ENCODE measurements at places on chromosomes 2 and 18. TPM values are rescaled to one million over a fixed set of nuclear protein-coding genes. Genes with fewer than 3 reads are reported as not detected.

DNA sequence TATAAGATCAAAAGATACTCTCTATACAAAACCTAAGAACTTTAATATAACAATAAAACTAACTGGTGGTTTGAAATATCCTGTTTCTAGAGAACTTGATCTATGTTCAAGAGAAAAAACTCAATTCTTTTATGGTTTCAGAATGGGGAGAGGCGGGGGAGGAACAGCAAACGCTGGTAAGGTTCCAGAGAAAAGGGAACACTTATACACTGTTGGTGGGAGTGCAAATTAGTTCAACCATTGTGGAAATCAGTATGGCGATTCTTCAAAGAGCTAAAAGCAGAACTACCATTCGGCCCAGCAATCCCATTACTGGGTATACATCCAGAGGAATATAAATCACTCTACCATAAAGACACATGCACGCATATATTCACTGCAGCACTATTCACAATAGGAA lies 17.2 kb downstream of the FAM98A start:
- no peak for DNase-seq

The RAPH1 gene
- 0.13 TPM for polyA plus RNA-seq

DNA sequence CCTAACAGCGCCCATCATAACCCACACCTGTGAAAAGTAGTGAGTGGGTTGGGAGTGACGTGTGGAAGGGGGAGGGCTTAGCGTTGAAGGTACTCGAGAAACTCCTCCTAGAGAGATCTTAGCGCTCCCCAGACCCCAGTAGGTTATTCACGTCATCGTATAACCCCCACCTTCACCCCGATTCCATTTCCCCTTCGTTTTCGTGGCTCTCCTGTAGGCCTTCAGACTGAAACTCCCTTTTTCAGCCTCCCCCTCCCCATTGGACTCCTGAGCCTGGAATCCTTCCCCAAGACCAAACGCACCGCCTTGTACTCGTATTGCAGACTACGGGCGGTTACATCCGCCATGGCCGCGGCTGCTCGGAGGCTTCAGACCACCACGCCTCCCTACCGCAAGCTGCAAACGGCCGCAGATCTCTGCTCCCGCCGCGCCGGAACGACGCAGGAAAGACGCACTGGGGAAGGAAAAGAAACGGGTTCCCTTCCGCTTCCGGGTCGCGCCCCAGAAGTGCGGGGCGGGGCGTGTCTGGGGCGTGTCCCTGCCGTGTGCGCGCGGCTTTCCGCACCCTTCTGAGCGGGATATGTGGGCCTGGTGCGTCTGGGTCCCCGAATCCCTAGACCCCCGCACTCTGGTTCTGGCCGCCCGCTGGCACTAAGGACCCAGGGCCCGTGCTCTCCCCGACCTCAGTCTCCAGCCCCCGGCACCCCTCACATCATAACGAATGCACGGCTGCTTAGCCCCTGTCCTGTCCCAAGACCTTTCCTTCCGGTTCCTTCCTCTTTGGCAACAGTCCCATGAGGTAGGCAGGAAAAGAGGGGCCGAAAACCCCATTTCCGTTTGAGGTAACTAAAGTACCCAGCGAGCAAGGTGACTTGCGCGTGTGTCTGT lies at the start of gene SNRNP200:
Gene SNRNP200 (minus strand): TSS at position 456 of the 888 bp plus-strand sequence. CDS start 109 bp downstream, at position 347.
- DNase-seq, result peak; percentile 93

The HK2 gene
- 13.0 TPM for polyA plus RNA-seq

DNA sequence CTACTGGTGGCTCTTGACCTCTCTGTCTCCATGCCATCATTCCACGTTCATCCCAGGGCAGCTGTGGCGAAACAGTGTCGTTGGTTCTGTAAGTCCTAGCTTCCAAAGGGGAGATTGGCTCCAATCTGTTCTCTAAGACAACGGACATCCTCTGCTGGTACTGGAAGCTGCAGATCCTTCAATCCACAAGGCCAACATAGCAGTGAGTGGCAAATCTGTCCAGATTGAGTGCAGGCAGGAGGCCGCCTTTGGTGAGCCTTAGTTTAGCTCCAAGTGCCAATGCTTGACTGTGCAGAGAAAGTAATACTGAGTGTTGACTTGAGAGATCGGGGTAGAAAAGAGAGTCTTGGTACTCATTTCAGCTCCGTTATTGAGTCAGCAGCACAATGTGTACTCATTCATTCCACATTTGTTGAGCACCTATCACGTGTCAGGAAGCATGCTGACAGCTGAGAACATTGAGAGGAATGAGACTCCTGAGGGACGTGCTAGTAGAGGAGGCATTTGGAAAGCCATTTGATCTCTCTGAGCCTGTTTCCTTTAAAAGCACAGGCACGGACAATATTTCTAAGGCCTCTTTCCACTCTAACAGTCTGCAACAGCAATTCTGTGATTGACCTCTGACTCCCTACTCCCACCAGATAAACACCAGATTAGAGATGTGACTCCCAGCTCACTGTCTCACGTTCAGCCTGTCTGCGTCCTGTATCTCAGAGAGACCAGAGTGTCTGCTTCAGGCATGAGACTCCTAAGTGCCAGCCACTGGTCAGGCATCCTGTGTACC lies 306.0 kb downstream of the CLIP4 start:
- DNase-seq, result no peak

The ST6GAL2 gene
- polyA plus RNA-seq, result not detected

GRCh38 chr2:74983631-74984392 lies 25.4 kb downstream of the POLE4 start:
- DNase-seq, result no peak

DNA sequence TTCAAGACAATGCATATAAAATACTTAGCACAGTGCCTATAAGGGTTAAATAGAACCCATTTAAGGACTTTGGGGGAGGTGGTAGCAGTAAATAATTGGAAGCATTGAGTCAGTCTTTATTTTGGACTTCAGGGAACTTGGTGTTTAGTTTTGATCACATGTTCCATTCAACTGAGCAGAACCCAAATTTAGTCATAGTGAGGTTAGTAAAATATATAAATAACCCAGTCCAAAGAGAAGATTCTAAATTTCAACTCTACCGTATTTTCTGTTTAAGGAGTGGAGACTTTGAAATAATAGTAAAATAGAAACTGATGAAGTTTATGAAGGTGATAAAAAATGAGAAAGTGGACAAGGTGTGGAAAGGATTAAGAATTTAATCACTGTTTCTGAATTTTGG lies 19.7 kb downstream of the TWSG1 start:
- no peak for DNase-seq

DNA sequence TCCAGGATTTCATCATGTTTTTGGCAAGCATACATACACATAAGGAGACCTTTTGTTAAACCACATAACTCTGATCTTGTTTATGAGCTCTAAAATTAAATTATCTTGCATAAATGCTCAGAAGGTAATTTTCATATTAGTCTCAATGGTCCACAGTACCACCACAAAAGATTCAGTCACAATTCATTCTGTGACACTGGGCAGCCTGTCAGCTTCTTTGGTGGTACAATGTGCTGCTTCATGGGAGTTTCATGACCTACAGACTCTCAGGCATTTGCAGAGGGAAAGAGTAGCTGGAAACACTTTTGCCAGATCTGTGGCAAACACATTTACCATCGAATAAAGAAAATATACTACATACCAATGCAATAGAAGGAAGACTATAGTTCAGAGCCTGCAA lies 51.3 kb upstream of the ZNF397 start:
- no peak for DNase-seq

DNA sequence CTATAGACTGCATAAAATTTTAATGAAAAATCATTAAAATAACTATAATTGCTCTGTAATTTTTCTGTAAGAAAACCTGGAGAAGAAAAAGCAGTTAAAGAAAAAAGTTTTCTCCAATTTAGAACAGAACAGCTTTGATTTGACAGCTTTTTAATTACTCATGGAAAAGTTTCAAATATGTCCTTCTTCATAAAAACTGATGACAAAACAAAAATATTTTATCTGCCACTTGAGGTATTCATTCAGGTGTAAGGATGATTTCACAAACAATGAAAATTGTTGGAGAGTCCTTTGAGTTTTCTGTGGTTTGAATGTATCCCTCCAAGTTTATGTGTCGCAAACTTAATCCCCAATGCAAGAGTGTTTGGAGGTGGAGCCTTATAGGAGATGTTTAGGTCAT lies 302.3 kb upstream of the VWC2L start:
- no peak for DNase-seq

GRCh38 chr2:121018136-121019061 lies 266.6 kb downstream of the TFCP2L1 start:
- no peak for DNase-seq

DNA sequence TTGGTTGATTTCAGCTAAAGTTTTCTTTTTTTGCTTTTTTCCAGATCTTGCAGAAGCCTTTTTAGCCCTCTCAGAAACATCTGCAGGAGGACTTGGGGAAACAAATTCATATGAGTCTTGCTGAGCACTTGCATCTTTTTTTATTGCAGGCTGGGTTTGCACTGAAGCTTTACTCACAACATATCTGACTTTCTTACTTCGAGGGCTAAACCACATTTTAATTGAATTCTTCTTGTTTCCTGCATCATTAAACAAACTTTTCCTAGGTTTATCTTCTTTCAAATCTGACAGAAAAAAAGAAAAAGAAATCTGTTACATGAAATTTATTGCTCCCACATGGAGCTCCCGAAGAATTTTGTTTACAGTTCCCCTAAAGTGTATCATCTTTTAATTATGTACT lies 28.3 kb downstream of the BARD1 start:
- DNase-seq, result no peak

- DNase-seq, result no peak
Observed at GRCh38 chr2:161992531-161992930, 81.5 kb downstream of the DPP4 start.

DNA sequence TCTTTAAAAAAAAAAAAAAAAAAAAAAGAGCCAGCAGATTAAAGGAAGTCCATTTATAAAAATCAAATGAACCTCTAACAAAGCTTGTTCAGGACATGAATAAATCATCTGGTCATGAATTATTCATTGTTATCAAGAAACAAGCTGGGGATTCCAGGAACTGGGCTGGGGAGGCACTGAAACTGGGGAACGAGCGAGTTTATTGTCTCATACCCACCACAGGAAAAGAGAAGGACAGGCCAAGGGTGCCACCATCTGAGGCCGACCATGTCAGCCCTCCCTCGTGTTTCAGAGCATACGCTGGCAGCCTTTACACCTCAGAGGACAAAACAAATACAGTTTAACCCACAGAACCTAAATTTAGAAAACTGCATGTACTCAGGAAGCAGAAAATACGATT lies 164.2 kb downstream of the VWC2L start:
- no peak for DNase-seq

DNA sequence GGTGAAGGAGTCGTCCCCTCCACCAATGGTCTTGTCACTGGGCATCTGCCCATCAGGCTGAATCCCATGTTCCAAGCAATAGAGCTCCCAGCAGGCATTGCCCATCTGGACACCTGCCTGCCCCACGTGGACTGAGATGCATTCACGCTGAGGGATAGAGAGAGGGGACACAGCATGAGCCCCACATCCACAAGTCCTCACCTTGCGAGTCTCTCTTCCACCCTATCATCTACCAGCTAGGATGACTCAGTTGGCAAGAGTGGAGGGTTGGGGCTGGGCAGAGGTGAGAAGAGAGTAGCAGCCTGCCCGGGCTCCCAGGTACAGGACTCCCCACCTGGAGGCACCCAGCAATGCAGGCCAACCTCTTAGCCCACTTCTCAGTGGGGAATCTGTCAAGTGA lies 959 bp upstream of the TUBA4B start:
- no peak for DNase-seq

The SPP2 gene
- not detected for polyA plus RNA-seq

GRCh38 chr2:236078297-236079255 lies 89.6 kb downstream of the GBX2 start:
- no peak for DNase-seq

The TLX2 gene
- not detected for polyA plus RNA-seq

The ILKAP gene
- polyA plus RNA-seq, result 100 TPM

DNA sequence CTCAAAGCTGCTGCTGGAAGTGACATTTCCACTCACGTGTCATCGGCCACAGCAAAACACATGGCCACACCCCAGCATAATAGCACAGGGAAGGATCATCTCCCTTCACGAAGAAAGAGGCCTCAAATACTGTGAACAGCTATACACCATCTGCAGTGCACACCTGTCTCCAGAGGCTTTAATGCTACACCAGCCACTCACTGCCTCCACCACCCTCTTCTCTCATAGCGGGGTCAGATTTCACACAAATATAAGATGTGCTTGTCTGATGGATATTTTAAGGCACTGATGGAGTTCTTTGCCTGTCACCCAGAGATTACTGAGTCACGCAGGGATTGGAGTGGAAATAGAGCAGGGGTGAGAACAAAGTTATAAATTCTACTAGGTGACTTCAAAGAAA lies 374.0 kb downstream of the ZNF516 start:
- no peak for DNase-seq

GRCh38 chr2:147712051-147712450 lies 132.8 kb upstream of the ACVR2A start:
- DNase-seq, result no peak

The PAX8 gene
- polyA plus RNA-seq, result 0.45 TPM

DNA sequence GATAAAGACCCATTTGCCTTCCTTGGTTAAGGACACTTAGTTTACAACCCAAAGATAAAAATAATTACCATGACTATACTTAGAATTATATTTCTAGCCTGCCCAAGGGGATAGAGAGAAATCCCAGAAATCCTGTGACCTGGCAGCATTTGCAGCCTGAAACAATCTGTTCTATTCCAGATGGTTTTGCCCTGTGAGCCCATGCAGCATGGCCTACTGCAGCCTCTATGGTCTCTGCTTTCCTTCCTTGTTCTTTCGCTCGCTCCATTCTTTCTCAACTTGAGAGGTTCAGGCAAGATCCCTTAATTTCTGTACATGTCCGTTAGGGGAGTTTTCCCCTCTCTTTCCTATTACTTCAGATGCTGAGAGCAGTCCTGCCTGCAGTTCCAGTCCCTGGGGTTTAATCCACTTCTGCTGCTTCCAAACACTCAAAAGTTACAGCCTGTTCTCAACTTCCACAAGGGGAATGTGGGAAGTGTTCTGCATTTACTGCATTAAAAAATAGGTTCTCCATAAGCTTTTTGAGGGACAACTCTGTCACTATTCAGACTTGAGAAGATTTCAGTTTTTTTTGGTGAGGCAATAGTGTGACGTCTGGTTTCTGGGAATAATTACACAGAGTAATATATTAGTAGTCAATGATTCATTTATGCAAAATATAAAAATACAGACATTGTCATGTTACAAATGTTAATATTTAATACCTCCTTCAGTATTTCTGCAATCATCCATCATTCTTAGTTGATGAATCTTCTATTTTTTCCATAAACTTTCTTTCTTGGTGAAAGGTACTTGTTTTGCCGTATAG lies 80.3 kb downstream of the CDCA7 start:
- no peak for DNase-seq

The B3GNT7 gene
- 4.1 TPM for polyA plus RNA-seq

GRCh38 chr2:236172255-236173035 lies 4.3 kb upstream of the GBX2 start:
- DNase-seq, result no peak

The GALNT13 gene
- not detected for polyA plus RNA-seq

- DNase-seq, result no peak
Observed at GRCh38 chr2:147125145-147125544, 719.7 kb upstream of the ACVR2A start.
